ENCODE measurements at places on chromosomes 3 and 15.
A peak's percentile ranks its signal among the peaks of the same experiment; 100 is the strongest.

DNA sequence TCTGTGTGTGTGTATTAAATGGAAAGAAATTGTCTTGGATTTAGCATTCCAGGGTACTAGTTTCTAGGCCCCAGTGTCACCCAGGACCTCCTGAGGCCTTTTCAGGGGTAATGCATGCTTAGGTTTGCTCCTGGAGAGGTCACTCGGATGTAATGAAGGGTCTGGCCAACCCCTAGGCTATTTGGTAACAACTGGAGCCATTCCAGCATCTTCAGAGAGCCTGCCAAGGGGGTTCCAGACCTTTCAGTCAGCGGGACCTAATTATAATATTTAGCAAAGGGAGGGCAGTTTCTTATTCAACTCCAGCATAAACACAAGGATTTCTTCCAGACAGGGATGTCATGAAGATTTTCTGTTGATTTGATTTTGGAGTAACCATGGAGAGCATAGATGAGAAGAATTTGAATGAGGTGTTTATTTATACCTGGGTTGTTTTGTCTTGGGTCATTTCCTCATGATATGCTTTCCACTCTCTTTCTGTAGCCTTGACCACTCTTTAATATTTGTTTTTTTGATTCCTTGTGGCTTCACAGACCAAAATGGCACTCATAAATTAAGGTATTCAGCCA, 17.4 kb downstream of the KAT2B start:
- no peak for DNase-seq

- no peak for DNase-seq
Observed at GRCh38 chr3:160480931-160481330, 31.3 kb upstream of the TRIM59 start.

GRCh38 chr3:121411523-121411922, 134.3 kb downstream of the POLQ start:
- DNase-seq: no peak

DNA sequence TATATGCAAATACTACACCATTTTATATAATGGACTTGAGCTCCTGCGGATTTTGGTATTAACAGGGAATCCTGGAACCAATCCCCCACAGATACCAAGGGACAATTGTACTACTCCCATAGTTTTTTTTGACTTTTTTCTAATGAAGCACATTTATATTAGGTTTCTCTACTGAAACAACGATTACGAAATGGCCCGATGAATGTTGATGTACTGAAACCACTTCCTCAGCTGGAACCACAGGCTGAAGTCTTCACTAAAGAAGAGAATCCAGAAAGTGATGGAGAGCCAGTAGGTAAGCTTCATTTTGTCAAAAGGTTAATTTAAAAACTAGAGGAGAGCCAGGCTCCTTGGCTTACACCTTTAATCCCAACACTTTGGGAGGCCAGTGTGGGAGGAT, 121.5 kb upstream of the LRRFIP2 start:
- no peak for DNase-seq

DNA sequence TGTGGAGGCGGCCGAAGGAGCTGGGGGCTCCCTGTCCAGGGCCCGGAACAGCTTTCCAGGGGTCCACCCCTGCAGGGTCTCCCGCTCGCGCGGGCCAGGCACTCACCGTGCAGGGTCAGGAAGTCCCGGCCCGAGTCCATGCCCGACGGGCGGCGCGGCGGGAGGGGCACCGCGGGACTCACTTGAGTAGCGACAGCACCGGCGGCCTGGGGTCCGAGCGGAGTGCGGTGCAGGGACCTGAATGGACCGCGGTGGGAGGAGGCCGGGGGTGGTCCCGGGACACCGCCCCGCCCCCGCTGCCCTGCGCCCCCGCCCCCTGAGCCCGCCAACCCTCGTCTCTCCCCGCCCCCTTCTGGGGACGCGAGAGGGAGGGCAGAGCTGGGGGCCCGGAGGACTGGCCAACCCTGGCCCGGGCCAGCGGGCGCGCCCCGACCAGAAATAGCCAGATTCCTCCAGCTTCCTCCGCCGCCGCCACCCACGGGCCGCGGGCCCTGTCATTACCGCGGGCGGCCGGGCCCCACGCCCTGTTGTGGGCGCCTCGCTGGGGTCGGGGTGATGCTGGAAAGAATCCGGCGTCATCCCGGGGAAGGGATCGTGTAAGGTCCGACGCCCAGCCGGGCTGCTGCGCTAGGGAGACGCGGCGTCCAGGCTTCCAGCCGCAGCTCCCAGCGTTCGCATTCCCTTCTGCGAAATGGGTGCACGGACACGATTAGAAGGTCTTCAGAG, at the start of gene PLCD1:
PLCD1 (minus strand) TSS at position 243 of the 726 bp plus-strand sequence; CDS start at position 140, 103 bp downstream.
- DNase-seq: peak; percentile 25

GRCh38 chr3:42159147-42159546, 68.0 kb downstream of the TRAK1 start:
- DNase-seq: no peak

GRCh38 chr3:133709139-133709750, 36.9 kb upstream of the TF start:
- DNase-seq: no peak

GRCh38 chr3:150331978-150332568, 76.0 kb upstream of the TSC22D2 start:
- no peak for DNase-seq

DNA sequence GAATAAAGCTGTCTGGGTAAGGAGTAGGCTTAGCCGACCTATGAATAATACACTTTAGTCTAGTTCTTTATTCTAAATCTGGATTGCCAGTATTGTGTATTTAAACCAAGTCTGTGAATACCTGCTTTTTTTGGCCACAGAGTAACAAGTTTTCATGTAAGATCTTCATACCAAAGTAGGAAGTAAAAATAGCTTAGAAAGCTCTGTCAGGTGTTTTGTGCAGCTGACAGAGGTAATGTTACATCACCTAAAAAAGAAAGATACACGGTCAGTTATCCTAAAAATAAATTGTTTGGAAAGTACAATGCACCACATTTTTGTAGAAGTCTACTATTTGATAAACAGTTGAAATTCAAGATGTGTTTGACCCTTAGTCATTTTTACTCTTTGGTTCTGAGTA, 16.5 kb downstream of the CALML4 start:
- DNase-seq: no peak

DNA sequence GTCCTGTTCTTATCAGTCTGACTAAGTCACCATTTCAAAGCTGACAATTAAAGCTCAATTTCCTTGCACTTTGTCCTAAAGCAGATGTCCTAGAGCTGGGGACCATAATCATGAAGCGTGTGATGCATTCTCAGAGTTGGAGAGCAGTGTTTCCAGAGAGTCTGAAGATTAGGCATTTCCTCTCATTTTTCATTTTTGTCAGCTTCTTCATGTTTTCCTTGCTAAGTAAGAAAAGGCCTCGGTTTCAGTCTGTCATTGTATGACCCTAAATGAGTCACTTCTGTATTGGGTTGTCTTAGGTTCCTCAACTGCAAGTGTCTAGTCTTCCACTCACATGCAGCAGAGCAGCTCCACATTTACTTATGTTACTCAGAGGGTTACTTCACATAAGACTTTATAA, 257.2 kb upstream of the TPRG1 start:
- no peak for DNase-seq

DNA sequence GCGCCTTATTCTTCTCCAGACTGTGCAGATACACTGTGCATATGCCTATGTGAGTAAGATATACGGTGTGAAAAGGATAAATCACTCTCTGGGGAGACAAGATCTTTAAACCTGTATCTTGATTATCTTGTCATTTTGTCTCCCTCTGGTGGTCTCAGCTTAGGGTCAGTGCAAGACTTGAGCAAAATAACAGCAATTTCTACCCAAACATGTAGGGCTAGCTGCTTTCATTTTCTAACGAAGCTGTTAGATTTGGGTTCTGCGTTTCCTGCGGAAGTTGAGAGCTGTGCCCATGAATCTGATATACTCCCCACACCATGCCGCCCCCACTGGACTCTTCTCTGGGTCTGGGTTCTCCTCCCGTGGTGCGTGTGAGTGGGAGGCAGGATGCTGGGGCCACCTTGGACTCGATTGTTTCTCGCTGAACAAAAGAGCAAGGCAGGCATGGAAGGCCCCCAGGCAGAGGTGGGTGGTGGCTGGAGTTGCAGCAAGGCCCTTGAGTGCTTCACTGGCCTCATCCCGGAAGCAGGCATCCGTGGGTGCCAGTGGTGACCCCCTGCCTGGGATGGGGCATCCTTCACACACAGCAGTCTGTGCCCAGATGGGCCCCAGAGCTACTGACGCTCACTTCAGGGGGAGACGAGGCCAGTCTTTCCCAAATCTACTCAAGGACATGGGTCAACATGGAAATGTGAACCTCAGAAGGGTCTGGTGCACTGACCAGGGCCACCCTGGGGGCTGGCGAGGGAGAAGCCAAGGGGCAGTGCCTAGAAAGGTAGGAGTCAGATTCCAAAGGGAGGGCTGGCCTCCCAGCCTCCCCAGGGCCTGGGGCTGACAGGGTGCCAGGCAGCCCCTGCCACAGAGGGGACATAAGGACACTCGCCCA, 179.6 kb downstream of the NSMCE3 start:
- peak; percentile 11 for DNase-seq

DNA sequence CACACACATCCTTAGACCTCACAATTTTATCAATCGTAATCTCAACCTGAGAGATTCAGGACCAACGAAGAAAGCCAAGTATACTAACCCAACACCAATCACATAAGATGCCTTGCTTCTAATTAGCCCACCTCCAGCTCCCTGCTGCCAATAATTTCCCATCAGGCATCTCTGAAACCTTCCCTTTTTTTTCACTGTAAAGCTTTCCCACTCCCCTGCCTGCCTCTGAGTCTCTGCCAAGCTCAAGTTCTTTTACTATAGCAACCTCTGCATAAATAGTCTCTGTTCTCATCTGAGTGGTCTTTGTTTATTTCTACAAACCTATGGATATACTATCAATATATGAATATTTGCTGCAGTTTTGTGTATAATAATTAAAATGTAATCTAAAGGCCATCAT, 86.5 kb downstream of the PIK3CB start:
- no peak for DNase-seq

- no peak for DNase-seq
Observed at GRCh38 chr15:60616147-60616546, 137.2 kb upstream of the ICE2 start.

- no peak for DNase-seq
Observed at GRCh38 chr3:65664446-65664845, 374.3 kb downstream of the MAGI1 start.

DNA sequence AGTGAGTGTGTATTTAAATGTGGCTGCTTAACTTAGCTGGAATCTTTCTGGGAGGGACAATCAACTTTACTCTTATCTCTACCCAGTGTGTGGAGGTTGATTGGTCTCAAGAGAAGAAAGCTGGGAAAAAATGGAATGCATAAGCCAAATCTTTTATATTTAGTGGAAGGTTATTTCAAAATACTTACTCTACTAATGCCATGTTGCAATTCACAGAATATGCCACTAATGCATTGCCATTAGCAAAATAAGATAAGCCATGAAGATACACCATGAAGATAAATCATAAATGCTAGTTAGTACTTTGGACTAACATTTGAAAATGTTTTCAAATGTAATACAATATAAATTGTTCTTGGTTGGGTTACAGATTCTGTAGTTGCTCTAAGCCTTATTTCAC, 155.1 kb upstream of the LRRFIP2 start:
- DNase-seq: no peak

DNA sequence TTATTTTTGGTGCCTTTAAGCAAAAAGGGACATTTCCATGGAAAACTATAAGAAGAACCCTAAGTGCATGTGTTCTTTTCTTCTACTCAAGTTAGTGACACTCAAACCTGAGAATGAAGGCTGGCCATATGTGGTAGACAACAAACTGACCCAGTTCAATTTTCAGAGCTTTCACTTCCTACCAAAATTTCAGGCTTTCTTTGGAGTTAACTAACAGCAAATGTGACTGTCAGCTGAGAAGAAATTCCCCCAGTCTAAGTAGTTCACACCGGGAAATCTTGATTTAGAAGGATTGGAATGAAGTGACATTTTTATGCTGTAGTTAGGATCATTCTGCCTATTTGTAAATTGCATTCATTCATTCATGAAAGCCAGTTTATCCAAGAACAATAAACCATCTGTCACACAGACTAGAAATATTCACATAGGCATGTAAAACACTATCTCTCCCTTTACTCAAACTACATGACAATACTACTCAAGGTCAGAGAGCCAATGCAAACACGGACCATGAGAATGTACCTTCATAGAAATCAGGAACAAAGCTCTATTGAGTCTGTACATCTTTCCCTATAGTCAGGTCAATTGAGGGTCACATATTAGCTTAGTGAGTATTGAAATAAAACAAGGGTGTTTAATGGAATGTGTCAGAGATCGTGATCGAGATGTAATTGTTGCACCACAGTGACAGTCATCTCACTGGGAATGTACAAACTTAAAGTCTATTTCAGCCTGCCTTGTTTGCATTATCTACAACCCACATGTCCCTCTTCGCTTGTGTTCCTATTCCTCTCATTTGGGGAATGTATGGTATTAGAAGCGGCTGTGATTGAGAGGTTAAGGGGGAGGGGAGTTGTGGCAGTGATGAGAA, 113.8 kb upstream of the TGFBR2 start:
- DNase-seq: no peak

DNA sequence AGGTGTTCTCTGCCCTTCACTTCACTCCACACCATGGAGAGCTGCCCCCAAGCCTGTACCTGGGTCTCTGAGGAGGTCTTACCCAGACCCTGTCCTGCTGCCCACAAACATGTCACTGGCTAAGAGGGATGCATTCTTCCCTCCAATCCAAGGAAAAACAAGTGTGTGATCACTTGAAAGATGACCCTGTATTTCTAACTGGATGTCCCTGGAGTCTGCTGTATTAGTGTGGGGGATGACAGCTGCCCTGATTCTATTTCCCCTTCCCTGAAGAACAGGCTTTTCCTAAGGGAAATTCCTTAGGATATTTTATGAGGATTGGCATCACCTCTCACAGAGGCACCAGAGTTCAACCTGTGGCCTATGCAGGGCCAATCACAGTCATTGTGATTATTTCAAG, 55.0 kb upstream of the GATA2 start:
- DNase-seq: no peak

DNA sequence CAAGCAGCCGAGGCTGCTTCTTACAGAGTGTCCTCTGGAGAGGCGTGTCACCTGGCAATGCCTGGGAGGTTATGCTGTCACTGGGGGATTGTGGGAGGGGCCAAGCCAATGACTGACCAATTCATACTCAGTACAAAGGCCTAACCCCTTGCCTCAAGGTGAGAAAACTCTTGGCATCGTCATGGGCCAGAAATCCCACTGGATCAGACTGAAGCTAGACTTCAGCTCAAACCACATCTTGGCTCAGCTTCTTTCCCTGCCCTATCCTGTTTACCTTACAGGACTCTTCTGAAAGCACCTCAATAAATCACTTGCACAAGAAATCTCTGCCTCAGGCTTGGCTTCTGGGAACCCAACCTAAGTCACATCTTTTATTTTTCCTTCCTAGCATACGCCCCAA, 9.5 kb downstream of the ANAPC13 start:
- DNase-seq: no peak
